ENCODE measurements at places on chromosomes 1 and 21. TPM values are rescaled to one million over a fixed set of nuclear protein-coding genes. Genes with fewer than 3 reads are reported as not detected.
A peak's percentile ranks its signal among the peaks of the same experiment; 100 is the strongest.

DNA sequence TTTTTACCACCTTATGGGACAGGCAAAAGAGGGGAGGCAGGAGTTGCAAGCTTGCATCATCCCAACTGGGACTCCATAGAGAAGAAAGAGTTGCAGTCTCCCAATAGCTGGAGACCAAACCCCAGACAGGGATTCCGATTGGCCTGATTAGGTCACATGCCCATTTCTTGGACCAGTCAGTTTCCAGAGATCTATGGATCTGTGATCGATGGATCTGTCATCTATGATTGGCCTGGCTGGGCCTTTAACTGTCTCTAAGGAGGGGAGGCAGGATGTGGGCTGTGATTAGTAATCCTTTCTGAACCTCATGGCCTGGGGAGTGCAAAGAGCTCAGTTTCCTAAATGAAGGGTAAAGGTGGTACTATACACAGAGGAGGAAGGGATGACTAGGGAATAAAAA lies 252.1 kb downstream of the MATN1 start:
- no peak overlapping the region for H3K27ac ChIP-seq
- H3K36me3 ChIP-seq: no peaks in the 10 kb centered on the region
- H3K4me3 ChIP-seq: no peak overlapping the region
- no peaks in the 10 kb centered on the region for H3K4me1 ChIP-seq
- DNase-seq: no peak
- no peaks in the 10 kb centered on the region for H3K27me3 ChIP-seq

GRCh38 chr1:24929398-24930259 lies 447 bp downstream of the RUNX3 start:
- DNase-seq: no peak
- peak overlapping the region; percentile 36 for H3K4me3 ChIP-seq
- peaks cover 97% of the 10 kb centered on the region for H3K27me3 ChIP-seq
- H3K36me3 ChIP-seq: no peaks in the 10 kb centered on the region
- no peak overlapping the region for H3K27ac ChIP-seq

DNA sequence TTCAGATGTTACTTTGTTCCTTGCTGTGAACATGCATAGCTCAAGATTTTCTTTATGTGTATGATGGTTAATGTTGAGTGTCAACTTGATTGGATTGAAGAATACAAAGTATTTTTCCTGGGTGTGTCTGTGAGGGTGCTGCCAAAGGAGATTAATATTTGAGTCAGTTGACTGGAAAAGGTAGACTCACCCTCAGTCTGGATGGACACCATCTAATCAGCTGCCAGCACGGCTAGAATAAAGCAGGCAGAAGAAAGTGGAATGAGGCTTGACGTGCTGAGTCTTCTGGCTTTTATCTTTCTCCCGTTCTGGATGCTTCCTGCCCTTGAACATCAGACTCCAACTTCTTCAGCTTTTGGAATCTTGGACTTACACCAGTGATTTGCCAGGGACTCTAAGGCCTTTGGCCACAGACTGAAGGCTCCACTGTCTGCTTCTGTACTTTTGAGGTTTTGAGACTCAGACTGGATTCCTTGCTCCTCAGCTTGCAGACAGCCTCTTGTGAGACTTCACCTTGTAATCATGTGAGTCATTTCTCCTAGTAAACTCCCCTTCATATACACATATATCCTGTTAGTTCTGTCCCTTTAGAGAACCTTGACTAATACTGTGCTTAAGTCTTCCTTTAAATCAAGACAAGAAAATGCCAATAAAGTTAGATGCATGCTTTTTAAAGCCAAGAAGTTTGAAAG lies 626.6 kb downstream of the KCNT2 start:
- no peak for DNase-seq
- no peak overlapping the region for H3K27ac ChIP-seq
- no peak overlapping the region for H3K4me3 ChIP-seq
- H3K36me3 ChIP-seq: no peaks in the 10 kb centered on the region

GRCh38 chr1:210681158-210681557 lies 352.5 kb downstream of the HHAT start:
- no peaks in the 10 kb centered on the region for H3K4me1 ChIP-seq
- H3K27me3 ChIP-seq: no peaks in the 10 kb centered on the region
- no peak for DNase-seq
- H3K36me3 ChIP-seq: no peaks in the 10 kb centered on the region
- no peak overlapping the region for H3K4me3 ChIP-seq

DNA sequence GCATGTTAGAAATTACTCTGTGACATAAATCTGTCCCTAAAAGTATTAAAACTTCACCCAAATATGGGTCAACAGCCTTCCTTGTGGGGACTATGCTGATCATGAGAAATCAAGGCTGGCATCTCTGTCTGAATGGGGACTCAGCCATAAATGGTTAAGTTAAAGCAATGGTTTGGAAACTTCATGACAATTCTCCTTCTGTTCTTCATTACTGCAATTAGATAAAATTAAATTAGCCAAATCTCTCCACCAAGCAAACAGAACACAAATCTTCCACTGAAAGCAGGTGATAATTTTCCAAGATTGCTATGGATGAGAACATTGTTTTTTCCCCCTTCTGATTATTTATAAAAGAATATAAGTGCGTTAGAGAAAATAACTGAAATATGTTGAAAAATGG lies 346.1 kb downstream of the KCNH1 start:
- no peak overlapping the region for H3K27ac ChIP-seq
- no peaks in the 10 kb centered on the region for H3K36me3 ChIP-seq
- no peaks in the 10 kb centered on the region for H3K27me3 ChIP-seq
- no peak for DNase-seq

- H3K4me3 ChIP-seq: no peak overlapping the region
- no peaks in the 10 kb centered on the region for H3K27me3 ChIP-seq
Observed at GRCh38 chr21:43634618-43635017, 24.7 kb downstream of the HSF2BP start.

- DNase-seq: no peak
- peaks cover 5% of the 10 kb centered on the region for H3K4me1 ChIP-seq
- H3K27me3 ChIP-seq: no peaks in the 10 kb centered on the region
- H3K4me3 ChIP-seq: no peak overlapping the region
- no peaks in the 10 kb centered on the region for H3K36me3 ChIP-seq
- H3K27ac ChIP-seq: no peak overlapping the region
Observed at GRCh38 chr1:107842241-107842640, 122.7 kb downstream of the VAV3 start.

GRCh38 chr1:7942214-7942921 lies 1.7 kb upstream of the TNFRSF9 start:
- H3K27me3 ChIP-seq: peaks cover 16% of the 10 kb centered on the region
- H3K36me3 ChIP-seq: no peaks in the 10 kb centered on the region
- DNase-seq: peak; percentile 72
- no peak overlapping the region for H3K27ac ChIP-seq
- peaks cover 8% of the 10 kb centered on the region for H3K4me1 ChIP-seq

- no peaks in the 10 kb centered on the region for H3K27me3 ChIP-seq
- no peak overlapping the region for H3K4me3 ChIP-seq
- no peaks in the 10 kb centered on the region for H3K36me3 ChIP-seq
Observed at GRCh38 chr1:100769906-100770646, 50.5 kb downstream of the VCAM1 start.

DNA sequence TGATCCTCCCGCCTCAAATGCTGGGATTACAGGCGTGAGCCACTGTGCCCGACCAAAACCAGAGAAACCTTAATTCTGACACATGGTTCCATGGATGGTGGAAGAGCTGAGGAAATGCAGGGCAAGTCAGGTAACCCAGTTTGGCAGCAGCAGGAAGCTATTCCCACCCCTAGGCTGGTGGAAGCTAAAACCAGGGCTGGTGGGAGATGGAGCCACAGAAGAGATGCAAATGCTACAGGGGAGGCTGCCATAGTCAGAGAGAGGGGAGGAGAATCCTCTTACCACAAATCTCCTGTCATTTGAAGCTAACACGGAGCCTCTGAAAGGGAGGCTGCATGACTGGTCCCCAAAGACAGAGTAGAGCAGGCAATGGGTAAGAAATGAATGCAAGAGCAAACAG lies 4.1 kb upstream of the CDC42BPA start:
- no peak overlapping the region for H3K27ac ChIP-seq
- no peaks in the 10 kb centered on the region for H3K36me3 ChIP-seq
- no peaks in the 10 kb centered on the region for H3K27me3 ChIP-seq
- H3K4me1 ChIP-seq: peaks cover 2% of the 10 kb centered on the region

GRCh38 chr1:62407398-62408009 lies 29.3 kb upstream of the USP1 start:
- no peak overlapping the region for H3K4me3 ChIP-seq
- no peaks in the 10 kb centered on the region for H3K27me3 ChIP-seq
- no peaks in the 10 kb centered on the region for H3K36me3 ChIP-seq
- DNase-seq: no peak

- DNase-seq: peak; percentile 81
- H3K27me3 ChIP-seq: peaks cover 12% of the 10 kb centered on the region
- no peaks in the 10 kb centered on the region for H3K36me3 ChIP-seq
- H3K4me1 ChIP-seq: peaks cover 14% of the 10 kb centered on the region
Observed at GRCh38 chr1:110130113-110130591, 17.9 kb downstream of the UBL4B start.

DNA sequence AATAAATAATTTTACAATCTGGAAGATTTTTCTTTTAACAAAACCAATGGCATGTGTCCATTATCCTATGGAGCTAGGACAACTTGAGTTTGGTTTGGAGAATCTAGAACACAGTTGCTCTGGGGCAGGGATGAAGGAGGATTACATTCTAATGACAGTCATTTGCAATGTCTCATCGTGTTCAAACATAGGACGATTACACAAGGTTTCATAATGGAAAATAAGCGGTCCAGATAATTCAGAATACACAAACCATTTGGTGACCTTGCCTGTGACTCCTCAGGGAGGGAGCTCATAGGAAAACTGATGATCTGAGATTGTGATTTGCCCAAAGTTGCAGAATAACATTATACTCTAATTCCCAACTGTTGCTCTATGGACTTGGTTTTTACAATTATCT lies 27.6 kb upstream of the RGL1 start:
- H3K36me3 ChIP-seq: no peaks in the 10 kb centered on the region
- no peak overlapping the region for H3K4me3 ChIP-seq
- no peak for DNase-seq
- H3K4me1 ChIP-seq: no peaks in the 10 kb centered on the region
- H3K27me3 ChIP-seq: no peaks in the 10 kb centered on the region
- no peak overlapping the region for H3K27ac ChIP-seq

DNA sequence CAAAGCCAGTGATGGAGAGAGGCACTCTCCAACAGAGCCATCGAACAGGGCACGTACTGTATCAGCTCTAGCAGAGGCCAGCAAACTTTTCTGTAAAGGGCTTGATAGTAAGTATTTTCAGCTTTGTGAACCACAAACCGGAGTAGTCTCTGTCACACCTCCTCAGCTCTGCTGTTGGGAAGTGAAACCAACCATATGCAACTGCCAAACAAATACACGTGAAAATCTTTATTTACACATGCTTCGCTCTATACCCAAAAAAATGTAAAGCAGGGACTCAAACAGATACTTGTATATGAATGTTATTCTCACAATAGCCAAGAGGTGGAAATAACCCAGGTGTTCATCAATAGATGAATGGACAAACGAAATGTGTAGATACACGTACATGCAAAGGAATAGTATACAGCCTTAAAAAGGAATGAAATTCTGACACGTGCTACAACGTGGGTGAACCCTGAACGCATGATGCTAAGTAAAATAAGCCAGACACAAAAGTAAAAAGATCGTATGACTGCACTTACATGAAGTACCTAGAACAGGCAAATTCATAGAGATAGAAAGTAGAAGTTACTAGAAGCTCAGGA lies 39.0 kb downstream of the SETD4 start:
- no peaks in the 10 kb centered on the region for H3K27me3 ChIP-seq
- no peak overlapping the region for H3K27ac ChIP-seq
- no peak overlapping the region for H3K4me3 ChIP-seq
- DNase-seq: no peak

DNA sequence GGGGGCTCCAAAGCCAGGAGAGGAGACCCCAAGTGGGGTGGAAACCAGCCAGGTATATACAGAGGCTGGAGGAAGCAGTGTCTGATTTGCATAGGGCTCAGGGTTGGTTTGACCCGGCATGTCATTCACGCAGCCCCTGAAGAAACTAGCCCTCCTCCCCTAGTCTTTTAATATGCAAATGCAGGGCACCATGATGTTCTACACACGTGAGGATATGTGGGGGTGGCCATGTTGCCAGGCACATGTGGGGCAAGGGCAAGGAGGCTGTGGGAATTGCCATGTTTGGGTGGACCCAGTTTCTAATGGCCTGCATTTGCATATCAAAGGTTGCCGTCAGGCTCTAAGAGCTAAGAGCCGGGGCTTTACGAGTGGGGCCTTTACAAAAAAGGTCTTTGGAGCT lies 12.0 kb upstream of the RHOU start:
- H3K4me1 ChIP-seq: peaks cover 2% of the 10 kb centered on the region
- no peaks in the 10 kb centered on the region for H3K36me3 ChIP-seq
- peak; percentile 57 for DNase-seq
- no peaks in the 10 kb centered on the region for H3K27me3 ChIP-seq
- no peak overlapping the region for H3K27ac ChIP-seq
- H3K4me3 ChIP-seq: no peak overlapping the region

- H3K27me3 ChIP-seq: no peaks in the 10 kb centered on the region
- no peak overlapping the region for H3K27ac ChIP-seq
- H3K4me3 ChIP-seq: no peak overlapping the region
- H3K4me1 ChIP-seq: no peaks in the 10 kb centered on the region
- no peak for DNase-seq
Observed at GRCh38 chr1:95133687-95134086, 16.5 kb downstream of the TLCD4 start.

GRCh38 chr1:247647864-247648263 lies 31.7 kb downstream of the OR13G1 start:
- no peak for DNase-seq
- no peaks in the 10 kb centered on the region for H3K27me3 ChIP-seq
- H3K4me3 ChIP-seq: no peak overlapping the region
- no peaks in the 10 kb centered on the region for H3K36me3 ChIP-seq

DNA sequence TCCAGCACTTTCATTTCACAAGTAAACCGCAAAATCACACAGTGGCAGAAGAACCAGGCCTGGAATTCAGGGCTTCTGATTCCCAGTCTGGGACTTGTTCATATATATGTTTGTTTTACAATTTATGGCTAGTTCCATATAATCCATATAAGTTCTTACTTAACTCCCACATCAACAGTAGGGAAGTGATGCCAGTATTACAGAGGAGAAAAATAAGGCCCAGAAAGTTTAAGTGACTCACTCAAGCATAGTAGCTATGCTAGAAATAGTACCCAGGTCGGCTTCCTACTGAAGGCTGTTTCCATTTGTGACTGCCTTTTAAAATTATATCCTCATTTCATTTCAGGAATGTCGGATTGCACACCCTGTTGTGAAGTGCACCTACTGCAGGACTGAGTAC lies 1.4 kb downstream of the FAM76A start:
- no peaks in the 10 kb centered on the region for H3K27me3 ChIP-seq
- H3K27ac ChIP-seq: no peak overlapping the region
- no peak for DNase-seq
- H3K36me3 ChIP-seq: no peaks in the 10 kb centered on the region
- H3K4me3 ChIP-seq: no peak overlapping the region
- peaks cover 2% of the 10 kb centered on the region for H3K4me1 ChIP-seq

The TP73 gene
- 2.9 TPM for total RNA-seq

The LCE1A gene
- not detected for total RNA-seq

The BRINP3 gene
- total RNA-seq: not detected

The RAP1GAP gene
- total RNA-seq: 8.4 TPM

The CD244 gene
- not detected for total RNA-seq

The LCK gene
- total RNA-seq: 75.3 TPM

The OR2T11 gene
- not detected for total RNA-seq

The CELA2B gene
- total RNA-seq: not detected

The FAM72A gene
- 19.7 TPM for total RNA-seq
